ENCODE measurements at places on chromosomes 2 and 18.

DNA sequence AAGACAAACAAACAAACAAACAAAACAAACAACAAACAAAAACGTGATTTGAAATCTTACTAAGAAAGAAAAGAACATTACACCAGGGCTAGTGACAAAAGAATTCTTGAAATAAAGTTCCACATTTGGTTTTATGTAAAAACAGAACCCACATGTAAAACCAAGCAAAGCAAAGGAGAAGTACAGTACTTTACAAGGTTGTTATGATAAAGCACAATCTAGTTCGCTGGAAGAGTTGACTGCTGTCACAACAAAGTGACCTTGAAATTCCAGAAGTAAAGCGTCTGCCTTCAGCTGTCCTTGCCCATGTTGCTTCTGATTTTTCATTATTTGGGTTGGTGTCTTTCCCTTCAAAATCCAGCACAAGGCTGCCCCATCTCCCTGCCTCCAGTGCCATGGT is 94.8 kb upstream of the CYRIA start:
- DNase-seq: no peak

- DNase-seq: no peak
Observed at GRCh38 chr18:57051657-57052044, 95.2 kb upstream of the BOD1L2 start.

DNA sequence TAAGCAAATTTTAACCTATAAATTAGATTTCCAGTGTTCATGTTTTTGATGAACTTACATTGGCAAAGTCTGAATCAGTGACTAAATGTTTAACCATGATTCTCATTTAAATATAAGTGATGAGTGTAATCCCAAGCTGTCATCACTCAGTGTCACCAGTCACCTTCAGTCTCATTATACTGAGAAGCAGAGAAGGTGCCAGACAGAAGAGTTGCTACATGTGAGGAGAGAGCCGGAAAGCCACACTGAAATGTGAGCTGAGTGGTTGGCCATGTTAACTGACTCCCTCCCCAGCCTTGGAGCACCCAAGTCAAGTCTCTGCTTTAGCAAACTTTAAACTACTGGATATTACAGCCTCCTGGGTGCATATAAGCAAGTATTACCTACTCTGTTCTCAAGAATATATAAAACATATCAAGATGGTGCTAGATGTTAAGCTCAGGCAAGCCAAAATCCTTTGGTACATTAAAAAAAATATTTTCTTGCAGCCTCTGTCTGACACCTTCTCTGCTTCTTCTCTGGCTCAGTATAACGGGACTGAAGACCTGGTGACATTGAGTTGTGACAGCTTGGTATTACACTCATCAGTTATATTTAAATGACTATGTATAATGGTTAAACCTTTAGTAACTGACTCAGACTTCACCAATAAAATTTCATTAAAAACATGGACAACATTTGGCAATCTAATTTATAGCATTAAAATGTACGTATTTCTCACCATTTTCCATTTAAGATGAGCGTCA is 75.8 kb upstream of the MAP3K20 start:
- no peak for DNase-seq

GRCh38 chr2:204143216-204144014 is 206.9 kb downstream of the ICOS start:
- DNase-seq: no peak
